SJSA1 (cell line): ENCODE measurements at places on chromosomes 6 and 20. TPM values are rescaled to one million over a fixed set of nuclear protein-coding genes. Genes with fewer than 3 reads are reported as not detected.

The SMPDL3A gene
- 0.60 and 2.1 TPM in 2 replicates for total RNA-seq

The CFAP206 gene
- total RNA-seq = not detected in 2 replicates

DNA sequence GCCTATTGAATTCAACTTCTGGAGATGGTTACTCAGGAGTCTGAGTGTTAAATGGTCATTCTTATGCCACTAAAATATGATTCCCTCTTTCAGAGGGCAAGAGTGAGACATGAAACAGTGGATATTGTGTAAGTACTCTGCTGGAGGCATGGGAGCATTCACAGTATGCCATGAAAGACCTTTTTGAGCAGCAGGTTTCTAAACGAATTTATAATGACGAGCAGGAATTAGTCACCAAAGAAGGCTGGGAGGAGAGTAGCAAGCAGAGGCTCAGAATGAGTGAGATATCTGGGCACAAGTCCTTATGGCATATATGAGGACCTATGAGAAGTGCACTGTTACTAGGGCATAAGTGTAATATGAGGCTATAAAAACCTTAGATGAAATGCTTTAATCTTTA lies 10.9 kb upstream of the MYB start:
- H3K4me3 ChIP-seq = no peak overlapping the region
- H3K4me1 ChIP-seq = no peaks in the 10 kb centered on the region
- H3K36me3 ChIP-seq = no peaks in the 10 kb centered on the region
- no peak for DNase-seq

DNA sequence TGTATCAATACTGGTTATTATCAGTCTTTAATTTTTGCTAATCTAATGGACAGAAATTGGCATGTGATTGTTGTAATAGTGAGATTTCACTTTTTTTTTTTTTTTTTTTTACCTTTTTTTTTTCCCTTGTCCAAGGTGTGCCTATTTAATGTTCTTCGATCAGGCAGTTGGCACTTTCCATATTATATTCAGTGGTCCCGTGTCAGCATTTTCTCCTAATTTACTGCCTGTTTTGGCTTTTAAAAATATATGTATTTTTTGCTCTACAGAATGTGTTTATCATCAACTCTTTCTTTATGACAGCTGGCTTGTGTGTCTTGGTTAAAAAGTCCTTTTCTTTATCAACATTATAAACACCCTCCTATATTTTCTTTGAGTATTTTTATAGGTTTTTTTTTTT lies 39.4 kb downstream of the CDYL start:
- H3K4me3 ChIP-seq = no peak overlapping the region
- H3K27ac ChIP-seq = no peak overlapping the region
- H3K36me3 ChIP-seq = no peaks in the 10 kb centered on the region
- H3K27me3 ChIP-seq = no peaks in the 10 kb centered on the region
- H3K4me1 ChIP-seq = peaks cover 23% of the 10 kb centered on the region
- no peak for DNase-seq

DNA sequence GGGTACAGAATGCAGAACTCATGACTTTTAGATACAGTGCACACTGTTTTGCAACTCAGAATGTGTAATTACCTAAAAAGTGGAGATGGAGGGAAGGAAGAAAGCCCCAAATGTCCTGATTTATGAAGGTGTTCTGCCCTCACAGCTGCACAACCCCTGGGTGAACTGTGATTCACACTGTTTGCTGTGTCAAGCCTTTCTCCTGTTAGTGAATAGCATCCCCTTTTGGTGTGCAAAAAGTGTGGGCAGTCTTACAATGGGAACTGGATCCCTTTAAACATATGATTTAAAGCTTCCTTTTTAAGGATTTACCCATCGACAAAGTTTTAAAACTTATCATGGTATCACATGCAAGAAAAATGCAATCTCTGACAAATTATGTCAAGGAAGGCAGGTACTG lies 633.4 kb upstream of the EPHA7 start:
- H3K27me3 ChIP-seq = no peaks in the 10 kb centered on the region
- no peak overlapping the region for H3K4me3 ChIP-seq
- H3K36me3 ChIP-seq = no peaks in the 10 kb centered on the region
- H3K4me1 ChIP-seq = no peaks in the 10 kb centered on the region
- no peak for DNase-seq
